CD4-positive, alpha-beta memory T cell (primary cell): ENCODE measurements at places on chromosomes 7 and 10. TPM values are rescaled to one million over a fixed set of nuclear protein-coding genes. Genes with fewer than 3 reads are reported as not detected.
A peak's percentile ranks its signal among the peaks of the same experiment; 100 is the strongest.

The RBP3 gene
- total RNA-seq = not detected

The CALML3 gene
- not detected for total RNA-seq

The TEX36 gene
- total RNA-seq = not detected

The LEP gene
- not detected for total RNA-seq

The SMO gene
- not detected for total RNA-seq

DNA sequence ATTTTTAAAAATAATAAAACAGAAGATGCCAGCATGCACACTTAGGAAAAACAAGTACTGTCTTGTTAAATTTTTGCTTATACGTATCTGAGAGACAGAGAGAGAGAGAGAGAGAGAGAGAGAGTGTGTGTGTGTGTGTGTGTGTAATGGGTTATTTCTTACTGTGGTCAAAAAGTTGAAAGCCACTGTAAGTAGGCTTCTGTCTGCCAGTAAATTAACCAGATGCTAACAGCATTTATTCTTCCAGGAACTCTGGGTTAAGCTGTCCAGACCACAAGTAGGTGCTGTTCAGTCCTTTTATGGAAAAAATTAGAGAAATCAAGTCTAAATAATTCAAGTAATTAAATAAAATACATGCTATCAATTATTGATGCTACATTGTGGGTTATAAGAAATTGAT is 39.7 kb downstream of the RNF32 start:
- no peak overlapping the region for H3K4me3 ChIP-seq
- H3K27me3 ChIP-seq = no peaks in the 10 kb centered on the region
- no peaks in the 10 kb centered on the region for H3K4me1 ChIP-seq
- no peak for DNase-seq

DNA sequence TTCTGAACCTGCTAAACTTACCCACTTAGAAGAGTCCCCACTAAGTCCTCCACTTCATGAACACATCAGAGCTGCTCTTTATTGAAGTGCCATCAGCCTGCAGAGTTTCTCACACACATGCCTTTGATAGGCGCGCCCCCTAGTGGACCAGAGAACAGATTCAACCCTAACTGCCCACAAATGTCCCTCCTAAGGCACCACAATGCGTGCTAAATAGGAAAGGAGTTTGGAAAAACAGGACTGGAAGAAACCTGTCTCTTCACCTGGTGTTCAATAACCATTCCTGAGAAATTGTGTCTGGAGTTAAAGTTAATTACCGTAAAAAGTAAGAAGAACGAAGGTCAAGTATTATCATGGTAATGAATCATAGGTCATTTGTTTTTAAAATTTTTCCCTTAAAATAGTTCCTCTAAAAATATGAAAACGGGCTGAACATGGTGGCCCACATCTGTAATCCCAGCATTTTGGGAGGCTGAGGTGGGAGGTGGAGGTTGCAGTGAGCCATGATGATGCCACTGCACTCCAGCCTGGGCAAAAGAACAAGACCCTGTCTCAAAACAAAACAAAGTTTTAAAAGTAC is 249.7 kb downstream of the ELMO1 start:
- H3K27me3 ChIP-seq = no peaks in the 10 kb centered on the region
- H3K4me3 ChIP-seq = no peak overlapping the region
- H3K36me3 ChIP-seq = peaks cover 31% of the 10 kb centered on the region
- H3K4me1 ChIP-seq = no peaks in the 10 kb centered on the region
- DNase-seq = peak; percentile 65
- no peak overlapping the region for H3K27ac ChIP-seq

- no peaks in the 10 kb centered on the region for H3K4me1 ChIP-seq
- H3K27me3 ChIP-seq = no peaks in the 10 kb centered on the region
- H3K27ac ChIP-seq = no peak overlapping the region
- no peaks in the 10 kb centered on the region for H3K36me3 ChIP-seq
- no peak overlapping the region for H3K4me3 ChIP-seq
These were observed 150.8 kb downstream of the NRP1 start for GRCh38 chr10:33183655-33184054.

DNA sequence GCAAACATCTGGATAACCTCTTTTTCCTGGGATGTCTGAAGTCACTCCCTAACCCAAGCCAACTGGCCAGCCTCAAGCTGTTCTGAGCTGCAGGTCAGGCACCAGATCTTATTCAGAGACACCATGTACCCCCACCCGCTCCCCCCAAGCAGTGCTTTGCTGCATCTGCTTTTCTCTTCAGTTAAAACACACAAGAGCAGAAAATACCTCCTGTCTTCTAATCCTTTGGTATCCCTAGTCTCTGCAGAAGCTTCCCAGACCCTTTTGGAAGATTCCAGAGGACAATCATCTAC is 3.0 kb downstream of the ZNF488 start:
- no peak overlapping the region for H3K27ac ChIP-seq
- peaks cover 4% of the 10 kb centered on the region for H3K27me3 ChIP-seq
- no peak for DNase-seq
- no peak overlapping the region for H3K4me3 ChIP-seq
- H3K4me1 ChIP-seq = peaks cover 12% of the 10 kb centered on the region

DNA sequence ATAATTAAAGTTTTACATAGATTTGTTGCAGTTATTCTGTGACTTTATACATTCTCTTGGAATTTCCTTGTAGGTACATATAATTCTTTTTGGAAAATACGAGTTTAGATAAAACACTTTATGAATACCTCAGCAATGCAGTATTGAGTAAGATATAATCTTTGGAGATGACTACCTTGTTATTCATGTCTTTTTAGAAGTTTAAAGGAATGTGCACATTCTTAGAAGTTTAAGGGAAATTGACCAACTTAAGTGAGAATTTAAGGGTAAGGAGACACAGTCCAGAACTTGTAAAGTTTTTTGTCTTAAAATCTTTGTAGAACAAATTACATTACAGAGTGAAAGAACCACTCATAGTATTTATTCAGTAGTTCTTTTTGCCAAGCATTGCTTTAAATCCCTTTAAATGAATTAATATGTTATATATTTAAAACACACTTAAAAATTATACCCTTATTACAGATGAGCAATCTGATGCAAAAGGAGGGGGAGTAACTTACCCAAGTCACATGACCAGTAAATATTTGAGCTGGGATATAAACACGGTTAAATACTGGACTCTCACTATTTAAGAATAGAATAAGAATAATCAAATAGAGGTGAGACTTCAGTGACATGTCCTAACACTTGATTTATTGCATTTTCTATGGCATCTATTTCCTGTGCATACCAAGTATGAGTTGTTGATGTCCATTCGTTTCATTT is 139.5 kb upstream of the FERD3L start:
- H3K4me1 ChIP-seq = no peaks in the 10 kb centered on the region
- H3K4me3 ChIP-seq = no peak overlapping the region
- H3K27ac ChIP-seq = no peak overlapping the region
- no peak for DNase-seq
- no peaks in the 10 kb centered on the region for H3K36me3 ChIP-seq
- H3K27me3 ChIP-seq = no peaks in the 10 kb centered on the region

DNA sequence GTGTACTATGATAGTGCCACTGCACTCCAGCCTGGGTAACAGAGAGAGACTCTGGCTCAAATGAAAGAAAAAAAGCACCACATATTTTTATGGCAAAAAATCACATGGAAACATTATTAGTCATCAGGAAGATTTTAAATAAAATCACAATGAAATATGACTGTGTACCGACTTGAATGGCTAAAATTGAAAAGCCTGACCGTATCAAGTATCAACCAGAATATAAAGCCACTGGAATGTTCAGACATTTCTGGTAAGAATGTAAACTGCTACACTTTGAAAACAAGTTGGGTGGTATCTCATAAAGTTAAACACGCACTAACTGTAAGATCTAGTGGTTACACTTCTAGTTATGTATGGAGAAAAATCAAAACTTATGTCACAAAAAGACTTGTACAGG is 306.7 kb upstream of the MBL2 start:
- H3K4me1 ChIP-seq = no peaks in the 10 kb centered on the region
- H3K36me3 ChIP-seq = no peaks in the 10 kb centered on the region
- no peaks in the 10 kb centered on the region for H3K27me3 ChIP-seq
- H3K4me3 ChIP-seq = no peak overlapping the region
- DNase-seq = no peak

DNA sequence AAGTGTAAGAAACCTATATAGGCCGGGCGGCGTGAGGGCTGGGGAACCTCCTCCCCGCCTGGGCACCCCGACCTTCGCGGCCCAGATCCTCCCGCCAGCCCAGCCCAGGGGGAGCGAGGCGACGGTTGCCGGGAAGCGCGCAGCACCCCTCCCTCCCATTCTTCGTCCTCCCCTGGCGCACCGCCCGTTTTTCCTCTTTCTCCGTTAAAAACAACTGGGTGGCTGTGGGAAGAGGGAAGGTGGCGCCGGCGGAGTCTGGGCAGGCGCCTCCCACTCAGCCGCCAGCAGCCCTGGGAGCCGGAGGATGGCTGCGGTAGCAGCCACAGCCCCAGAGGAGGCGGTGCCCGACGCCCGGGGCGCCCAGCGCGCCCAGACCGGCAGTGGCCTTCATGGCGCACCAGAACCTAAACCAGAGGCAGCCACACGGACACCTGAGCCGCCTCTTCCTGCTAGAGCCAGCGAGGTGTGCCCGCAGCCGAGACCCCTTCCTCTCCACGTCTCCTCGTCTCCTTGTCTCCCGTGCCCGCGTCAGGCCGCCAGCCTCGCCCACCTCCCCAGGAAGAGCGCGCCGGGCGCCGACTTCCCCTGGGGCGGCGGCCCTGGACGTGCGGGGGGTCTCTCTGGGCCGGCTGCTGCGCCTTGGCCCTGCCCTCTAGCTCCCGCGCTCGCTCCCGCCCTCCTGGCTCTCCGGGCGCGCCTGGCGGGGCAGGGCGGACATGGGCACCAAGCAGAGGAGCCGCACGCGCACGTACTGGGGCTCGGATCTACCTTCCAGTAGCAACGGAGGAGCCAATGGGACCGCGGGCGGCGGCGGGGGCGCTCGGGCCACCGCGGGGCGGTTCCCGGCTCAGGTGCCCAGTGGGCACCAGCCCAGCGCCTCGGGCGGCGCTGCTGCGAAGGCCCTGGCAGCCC is 32.8 kb upstream of the SFTPD start:
- no peak overlapping the region for H3K27ac ChIP-seq
- no peak overlapping the region for H3K4me3 ChIP-seq

GRCh38 chr10:70729763-70730357 is 55.3 kb downstream of the TBATA start:
- no peaks in the 10 kb centered on the region for H3K4me1 ChIP-seq
- no peaks in the 10 kb centered on the region for H3K36me3 ChIP-seq
- DNase-seq = no peak
- no peak overlapping the region for H3K4me3 ChIP-seq
- H3K27ac ChIP-seq = no peak overlapping the region

DNA sequence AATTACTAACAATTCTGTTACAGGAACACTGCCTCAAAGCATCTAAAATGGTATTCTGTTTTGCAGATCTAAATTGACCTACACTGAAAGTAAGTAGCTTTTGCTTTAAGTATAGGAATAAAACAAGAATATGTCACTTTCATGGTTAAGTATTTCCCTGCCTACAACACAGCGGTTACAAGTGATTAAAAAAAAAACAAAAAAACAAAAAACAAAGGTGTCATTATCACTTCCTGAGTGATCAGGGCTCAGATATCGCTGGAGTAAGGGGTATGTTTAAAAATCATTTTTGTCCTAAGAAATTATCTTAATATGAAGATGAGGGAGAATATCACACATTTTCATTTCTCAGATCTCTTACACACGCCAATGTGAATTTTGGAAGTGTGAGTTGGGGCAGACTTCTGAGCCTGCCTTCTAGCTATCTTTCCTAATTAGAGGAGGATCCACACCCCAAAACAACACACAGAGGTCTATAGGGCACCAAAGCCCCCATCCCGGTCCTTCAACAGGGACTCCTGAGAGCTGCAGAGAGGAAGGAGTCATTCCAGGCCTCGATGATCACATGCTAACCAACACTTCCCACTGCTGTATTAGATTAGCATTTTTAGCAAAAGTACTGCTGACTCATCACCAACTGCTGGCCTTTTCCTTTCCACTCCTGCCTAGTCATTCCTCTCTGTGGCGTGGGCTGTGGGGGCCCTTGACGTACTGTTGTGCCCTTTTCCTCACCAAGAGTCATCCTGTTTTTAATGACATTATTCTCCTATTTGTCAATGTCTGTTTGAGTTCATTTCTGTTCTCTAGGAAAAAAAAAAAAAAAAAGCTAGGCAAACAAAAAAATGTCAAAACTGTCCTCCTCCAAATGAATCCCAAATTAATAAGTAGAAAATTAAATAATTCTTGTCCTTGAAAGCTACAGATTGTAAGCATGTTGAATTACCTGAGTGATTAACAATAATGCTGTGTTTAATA is 31.2 kb downstream of the PRTFDC1 start:
- H3K4me3 ChIP-seq = no peak overlapping the region
- no peak overlapping the region for H3K27ac ChIP-seq
- H3K27me3 ChIP-seq = no peaks in the 10 kb centered on the region
- peaks cover 13% of the 10 kb centered on the region for H3K4me1 ChIP-seq

GRCh38 chr7:108245523-108246226 is 115.5 kb upstream of the LAMB4 start:
- no peaks in the 10 kb centered on the region for H3K36me3 ChIP-seq
- H3K27ac ChIP-seq = no peak overlapping the region
- H3K4me1 ChIP-seq = no peaks in the 10 kb centered on the region
- no peak overlapping the region for H3K4me3 ChIP-seq
- no peaks in the 10 kb centered on the region for H3K27me3 ChIP-seq

GRCh38 chr7:115269486-115269885 is 347.6 kb downstream of the MDFIC start:
- no peak overlapping the region for H3K4me3 ChIP-seq
- no peaks in the 10 kb centered on the region for H3K36me3 ChIP-seq
- DNase-seq = no peak
- no peak overlapping the region for H3K27ac ChIP-seq
- H3K4me1 ChIP-seq = no peaks in the 10 kb centered on the region

GRCh38 chr7:129366-130221 is 62.8 kb upstream of the FAM20C start:
- no peak overlapping the region for H3K4me3 ChIP-seq
- H3K27me3 ChIP-seq = no peaks in the 10 kb centered on the region
- H3K27ac ChIP-seq = no peak overlapping the region
- no peak for DNase-seq
- no peaks in the 10 kb centered on the region for H3K36me3 ChIP-seq

- H3K4me3 ChIP-seq = no peak overlapping the region
- H3K4me1 ChIP-seq = peaks cover 22% of the 10 kb centered on the region
- no peaks in the 10 kb centered on the region for H3K27me3 ChIP-seq
- no peak for DNase-seq
- H3K27ac ChIP-seq = no peak overlapping the region
These were observed 28.0 kb downstream of the IPMK start for GRCh38 chr10:58239561-58240169.
